Esophagus squamous epithelium (tissue), 5 donors: ENCODE measurements at places on chromosomes 6 and 20.

DNA sequence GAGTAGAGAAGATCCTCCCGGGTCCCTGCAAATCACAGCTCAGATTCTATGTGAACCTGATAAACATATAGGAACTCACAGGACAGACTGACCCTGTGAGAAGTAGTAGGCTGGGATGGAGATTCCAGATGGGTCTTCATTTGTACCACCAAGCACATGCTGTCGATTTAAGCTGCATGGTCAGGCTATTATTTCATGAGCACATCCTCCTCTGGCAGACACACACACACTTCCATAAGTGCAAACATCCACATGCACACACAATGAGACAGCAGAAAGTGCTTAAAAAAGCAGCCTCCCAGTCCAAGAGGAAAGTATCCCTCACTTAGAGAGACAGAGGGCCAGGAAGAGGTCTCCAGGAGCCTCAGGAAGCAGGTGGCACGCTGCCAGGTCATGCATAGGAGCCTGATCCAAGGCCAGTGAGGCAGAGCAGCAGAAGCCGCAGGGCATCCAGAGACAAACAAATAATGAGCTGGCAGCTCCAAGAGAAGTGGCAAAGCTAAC lies 131.8 kb downstream of the UNC5CL start:
- no peak for DNase-seq

DNA sequence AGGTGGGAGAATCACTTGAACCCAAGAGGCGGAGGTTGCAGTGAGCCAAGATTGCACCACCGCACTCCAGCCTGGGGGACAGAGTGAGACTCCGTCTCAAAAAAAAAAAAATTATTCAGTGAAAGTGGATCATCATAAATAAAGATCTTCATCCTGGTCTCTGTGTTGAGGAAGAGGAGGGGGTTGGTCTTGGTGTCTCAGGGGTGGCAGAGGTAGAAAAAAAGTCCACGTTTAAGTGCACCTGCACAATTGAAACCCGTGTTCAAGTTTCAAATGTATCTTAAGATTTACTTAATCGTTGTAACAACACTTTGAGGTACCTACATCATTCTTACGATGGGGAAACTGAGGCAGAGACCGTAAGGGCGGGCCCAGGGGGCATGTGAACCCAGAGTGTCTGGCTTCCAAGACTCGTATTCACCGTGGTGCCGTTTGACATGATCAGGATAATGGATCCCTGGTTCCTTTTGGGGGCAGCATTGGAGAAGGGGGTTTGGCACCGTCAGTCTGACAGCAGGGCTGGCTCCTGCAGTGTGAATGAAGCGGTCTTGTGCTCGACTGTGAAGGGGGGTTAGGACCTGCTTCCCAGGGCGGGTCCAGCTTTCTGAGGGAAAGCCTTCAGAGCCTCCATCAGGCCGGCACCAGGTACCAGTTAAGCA lies 32.9 kb upstream of the ID1 start:
- DNase-seq, result no peak

DNA sequence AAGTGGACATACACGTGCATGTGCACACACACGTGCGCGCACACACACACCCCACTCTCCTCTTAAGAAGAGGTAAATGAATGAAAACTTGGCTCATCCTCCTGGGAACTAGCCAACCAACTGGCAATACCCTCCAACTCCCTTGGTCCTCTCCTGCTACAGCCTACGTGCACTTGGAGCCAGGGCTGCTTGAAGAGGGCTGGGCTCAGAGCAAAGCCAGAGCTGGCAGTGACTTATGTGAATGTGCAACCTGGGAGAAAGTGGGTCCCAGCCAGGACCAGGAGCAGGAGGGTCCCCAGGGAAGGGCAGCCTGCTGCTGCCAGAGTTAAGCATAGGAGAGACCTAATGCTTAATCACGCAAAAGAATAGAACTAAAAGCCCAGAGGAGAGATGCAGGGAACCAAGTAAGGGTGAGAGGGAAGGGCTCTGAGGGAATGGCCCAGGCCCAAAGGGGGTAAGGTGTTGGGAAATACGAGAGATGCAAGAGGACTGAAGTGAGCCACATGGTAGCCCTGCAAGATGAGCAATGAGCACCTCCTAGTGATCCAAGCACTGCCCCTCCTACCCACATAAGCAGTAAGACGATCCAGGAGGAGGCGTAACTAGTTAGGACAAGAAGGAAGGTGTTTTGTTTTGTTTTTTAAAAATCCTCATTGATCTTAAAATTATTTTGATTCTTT lies 24.7 kb downstream of the TRAF3IP2 start:
- no peak for DNase-seq

GRCh38 chr20:56299362-56299761 lies 50.8 kb downstream of the MC3R start:
- DNase-seq, result no peak

DNA sequence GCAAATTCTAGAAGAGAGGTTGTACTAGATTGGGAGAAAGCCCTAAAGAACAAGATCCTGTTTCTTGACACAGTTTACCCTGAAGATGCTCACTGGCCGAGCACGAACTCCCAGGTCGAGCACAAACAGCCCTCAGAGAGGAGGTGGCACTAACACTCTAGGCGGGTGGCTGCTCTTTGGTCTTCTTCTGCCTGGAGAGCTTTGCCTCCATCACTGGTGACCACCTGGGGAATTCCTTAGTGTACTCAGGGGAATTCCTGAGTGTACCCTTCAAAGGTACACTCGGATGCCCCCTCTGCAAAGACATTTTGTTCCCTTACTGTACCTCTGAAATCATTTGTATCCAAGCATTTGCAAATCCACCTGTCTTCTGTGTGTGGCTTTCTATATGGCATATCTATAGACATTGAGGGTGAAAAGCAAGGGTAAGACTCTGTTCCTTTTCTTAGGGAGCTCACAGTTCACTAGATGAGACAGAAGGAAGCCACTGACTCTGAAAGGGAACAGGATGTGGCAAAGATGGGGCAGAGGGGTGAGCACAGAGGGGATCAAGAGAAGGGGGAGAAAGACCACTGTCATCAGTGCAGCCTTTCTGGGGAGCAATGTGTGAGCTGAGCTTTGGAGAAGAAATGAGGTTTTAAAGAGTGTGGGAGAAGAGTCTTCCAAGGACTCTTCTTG lies 169.8 kb upstream of the PROKR2 start:
- no peak for DNase-seq

DNA sequence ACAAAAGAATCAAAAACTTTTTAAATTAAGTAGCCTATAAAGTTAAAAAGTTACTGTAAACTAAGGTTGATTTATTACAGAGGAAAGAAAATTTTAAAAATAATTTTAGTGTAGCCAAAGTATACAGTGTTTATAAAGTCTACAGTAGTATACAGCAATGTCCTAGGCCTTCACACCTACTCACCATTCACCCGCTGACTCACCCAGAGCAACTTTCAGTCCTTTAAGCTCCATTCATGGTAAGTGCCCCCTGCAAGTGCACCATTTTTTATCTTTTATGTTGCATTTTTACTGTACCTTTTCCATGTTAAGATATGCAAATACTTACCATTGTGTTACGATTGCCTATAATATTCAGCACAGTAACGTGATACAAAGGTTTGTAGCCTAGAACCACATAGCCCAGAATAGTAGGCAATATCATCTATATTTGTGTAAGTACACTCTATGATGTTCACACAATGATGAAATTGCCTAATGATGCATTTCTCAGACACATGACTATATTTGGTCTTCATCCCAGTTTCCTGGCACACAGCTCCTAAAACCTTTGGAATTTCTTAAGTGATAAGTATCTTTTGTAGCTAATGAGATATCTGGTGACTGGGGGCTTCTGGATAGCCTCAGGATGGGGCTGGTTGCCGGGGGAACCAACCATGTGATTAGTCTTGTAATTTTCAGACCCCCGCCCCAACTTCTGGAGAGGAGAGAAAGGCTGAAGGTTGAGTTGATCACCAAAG lies 111.0 kb downstream of the MRPL14 start:
- no peak for DNase-seq

DNA sequence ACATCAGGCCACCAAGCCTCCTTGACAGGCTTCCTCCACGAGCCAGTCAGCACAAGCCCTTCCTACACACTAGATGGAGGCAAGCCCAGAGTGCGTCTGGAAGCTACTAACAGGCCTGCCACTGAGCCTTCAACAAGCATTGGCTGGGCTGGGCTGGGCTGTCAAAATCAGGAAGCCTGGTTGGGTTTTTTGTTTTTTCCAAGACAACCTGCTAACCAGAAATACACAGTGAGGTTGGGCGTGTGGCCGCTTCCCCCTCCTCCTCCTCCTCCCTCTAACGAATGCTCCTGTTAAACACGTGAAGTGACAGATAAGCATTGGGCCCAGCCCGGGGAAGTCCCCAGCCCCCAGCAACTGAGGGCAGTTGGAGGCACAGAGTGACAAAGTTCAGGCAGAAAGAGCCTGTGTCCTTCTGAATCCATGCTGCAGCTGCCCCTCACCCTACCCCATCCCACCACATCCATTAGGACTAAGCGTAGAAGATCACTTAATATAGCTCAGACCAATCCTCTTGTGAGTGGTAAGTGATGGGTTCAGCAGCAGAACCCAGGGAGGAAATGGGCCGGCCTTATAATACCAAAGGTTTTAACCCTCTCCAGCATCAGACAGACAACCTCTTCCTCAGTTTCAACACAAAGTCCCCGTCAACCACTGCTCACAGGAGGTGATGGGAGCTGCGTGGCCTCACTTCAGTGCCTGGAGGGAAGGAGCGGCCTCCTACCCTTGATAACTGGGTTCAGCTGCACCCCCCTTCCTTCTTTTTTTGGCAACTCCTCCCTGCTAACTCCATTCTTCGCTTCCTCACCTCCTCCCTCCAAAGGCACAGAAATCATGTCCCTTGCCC lies 1.1 kb downstream of the NFATC2 start:
- no peak for DNase-seq

GRCh38 chr6:118134206-118134605 lies 227.1 kb downstream of the SLC35F1 start:
- DNase-seq, result no peak

- no peak for DNase-seq
Measured at GRCh38 chr6:107128175-107128574, 12.9 kb upstream of the BEND3 start.

- no peak for DNase-seq
Measured at GRCh38 chr6:40474937-40475336, 112.2 kb downstream of the LRFN2 start.

DNA sequence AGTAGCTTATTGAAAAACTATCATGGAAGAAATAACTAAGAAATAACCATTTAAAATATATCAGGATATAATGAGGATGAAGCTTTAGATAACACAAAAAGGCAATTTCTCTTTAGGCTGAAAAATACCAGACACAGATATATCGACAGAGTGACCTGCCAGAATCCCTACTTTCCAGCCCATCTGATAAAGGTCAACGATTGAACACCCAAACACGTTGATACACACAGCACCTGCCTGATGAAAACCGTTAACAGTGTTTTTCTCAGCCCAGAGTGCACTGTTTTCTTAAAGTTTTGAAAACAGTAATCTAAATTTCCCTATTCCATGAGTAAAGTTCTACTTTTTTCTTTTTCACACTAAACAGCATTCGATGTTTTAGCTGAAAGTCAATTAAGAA lies 143.1 kb upstream of the ESR1 start:
- no peak for DNase-seq

- DNase-seq, result no peak
Measured at GRCh38 chr6:40325791-40326190, 261.4 kb downstream of the LRFN2 start.

DNA sequence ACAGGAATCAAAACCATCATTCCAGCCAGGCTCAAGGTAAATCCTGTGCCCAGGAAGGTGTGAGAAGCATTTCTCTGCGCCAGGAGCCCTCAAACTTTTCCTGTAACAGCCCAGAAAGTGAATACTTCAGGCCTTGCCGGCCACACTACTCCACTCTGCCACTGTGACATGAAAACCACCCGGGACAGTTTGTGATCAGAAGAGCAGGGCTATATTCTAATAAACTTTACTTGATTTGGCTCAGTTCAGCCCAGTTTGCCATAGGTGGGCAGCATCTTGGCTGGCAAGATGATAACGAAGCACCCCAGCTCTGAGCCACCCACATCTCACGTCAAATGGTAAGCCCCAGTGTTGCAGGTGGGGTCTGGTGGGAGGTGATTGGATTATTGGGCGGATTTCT lies 249.4 kb downstream of the DLL1 start:
- DNase-seq, result no peak

DNA sequence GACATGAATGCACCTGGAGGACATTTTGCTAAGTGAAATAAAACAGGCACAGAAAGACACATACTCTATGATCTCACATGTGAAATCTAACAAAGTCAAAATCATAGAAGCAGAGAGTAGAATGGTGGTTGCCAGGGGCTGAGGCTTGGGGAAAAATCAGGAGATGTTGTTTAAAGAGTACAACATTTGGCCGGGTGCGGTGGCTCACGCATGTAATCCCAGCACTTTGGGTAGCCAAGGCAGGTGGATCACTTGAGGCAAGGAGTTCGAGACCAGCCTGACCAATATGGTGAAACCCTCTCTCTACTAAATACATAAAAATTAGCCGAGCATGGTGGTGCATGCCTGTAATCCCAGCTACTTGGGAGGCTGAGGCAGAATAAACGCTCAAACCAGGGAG lies 26.0 kb upstream of the LOC128125822 start:
- DNase-seq, result no peak

DNA sequence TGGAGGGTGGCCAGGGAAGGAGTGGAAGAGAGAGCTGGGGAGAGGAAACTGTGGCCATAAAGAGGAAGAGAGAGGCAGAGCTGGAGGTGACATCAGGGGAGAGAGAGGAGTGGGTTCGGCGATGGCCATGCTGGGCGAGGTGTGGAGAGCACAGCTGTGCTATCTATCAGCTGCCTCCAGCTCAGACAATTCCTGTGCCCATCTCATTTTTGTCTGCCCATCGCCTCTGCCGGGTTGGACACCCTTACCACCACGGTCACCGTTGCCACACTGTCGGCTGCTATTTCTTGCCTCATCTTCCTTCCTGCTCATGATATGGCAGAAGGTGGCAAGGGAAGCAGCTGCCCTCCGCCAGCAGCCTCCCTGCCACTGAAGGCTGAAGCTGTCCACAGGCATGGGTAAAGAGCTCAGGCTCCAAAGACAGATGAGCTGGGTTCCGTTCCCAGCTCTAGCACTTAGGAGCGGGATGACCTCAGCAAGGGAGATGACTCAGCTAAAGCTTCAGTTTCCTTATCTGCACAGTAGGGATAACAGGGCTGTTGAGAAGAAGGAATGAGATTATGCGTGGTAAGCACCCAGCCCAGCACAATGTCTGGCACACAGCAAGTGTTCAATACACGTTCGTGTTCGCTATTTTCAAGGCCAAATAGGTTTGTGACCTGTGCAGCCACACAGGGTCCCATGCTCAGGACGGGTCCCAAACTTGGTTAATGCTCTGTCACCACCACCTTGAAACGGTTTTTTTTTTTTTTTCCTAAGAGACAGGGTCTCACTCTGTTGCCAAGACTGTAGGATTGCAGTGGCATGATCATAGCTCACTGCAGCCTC lies 21.9 kb upstream of the TAF8 start:
- no peak for DNase-seq

DNA sequence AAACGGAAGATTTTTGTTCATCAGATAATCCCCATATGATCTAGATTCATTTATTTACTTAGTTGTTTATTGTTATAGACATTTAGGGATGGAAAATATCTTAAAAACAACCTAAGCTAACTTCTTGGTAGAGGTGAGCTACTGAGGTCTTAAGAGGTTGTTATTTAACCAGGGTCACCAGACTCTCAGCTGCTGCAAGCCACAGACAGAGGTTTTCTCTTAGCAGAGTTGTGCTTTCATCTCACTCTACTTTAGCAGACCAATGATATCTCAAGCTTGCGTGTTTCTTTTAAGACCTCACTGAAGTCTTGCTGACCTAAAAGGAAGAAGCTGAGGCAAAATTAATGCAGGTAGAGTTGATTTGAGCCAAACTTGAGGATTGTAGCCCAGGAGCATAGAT lies 43.6 kb downstream of the NCOA7 start:
- no peak for DNase-seq

GRCh38 chr6:155635416-155635815 lies 179.8 kb upstream of the NOX3 start:
- DNase-seq, result no peak
